ENCODE measurements at places on chromosomes 12 and 14.

- no peak for DNase-seq
Observed at GRCh38 chr14:69675877-69676416, 64.6 kb downstream of the SUSD6 start.

DNA sequence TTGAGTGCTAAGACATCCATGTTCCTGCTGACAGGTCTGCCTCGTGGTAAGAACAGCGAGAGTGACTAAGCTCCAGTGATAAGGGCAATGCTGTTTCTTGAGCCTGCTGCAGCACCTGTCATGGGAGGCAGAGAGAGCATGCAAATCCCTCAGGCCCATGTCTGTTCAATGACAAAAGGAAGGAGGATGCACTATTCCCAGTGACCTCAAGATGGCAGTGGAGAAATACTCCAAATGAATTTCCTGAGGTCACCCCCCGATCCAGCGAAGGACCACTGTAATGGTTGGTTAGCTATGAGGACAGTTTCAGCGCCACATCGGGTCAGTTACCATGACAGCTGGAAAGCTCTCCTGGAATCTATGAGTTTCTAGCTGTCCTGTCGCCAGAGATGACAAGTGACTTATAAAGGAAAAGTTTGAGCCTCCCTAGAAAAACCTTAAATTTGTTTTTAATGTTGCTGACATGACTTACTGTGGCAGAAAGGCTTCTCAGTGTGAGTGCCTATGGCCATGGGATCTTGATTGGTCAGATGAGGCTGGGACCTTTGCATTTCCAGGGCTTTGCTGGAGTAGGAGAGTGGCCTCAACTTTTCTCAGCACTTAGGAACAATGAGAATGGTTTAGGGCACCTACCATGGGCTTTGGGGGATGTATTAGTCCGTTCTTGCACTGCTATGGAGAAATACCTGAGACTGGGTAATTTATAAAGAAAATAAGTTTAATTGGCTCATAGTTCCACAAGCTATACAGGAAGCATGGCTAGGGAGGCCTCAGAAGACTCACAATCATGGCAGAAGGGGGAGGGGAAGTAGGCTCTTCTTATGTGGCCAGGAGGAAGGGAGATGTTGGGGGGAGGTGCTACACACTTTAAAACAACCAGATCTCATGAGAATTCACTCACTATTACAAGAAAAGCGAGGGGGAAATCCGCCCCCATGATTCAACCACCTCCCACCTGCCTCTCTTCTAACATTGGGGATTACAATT, 88.0 kb upstream of the TMEM260 start:
- peak; percentile 97 for DNase-seq

DNA sequence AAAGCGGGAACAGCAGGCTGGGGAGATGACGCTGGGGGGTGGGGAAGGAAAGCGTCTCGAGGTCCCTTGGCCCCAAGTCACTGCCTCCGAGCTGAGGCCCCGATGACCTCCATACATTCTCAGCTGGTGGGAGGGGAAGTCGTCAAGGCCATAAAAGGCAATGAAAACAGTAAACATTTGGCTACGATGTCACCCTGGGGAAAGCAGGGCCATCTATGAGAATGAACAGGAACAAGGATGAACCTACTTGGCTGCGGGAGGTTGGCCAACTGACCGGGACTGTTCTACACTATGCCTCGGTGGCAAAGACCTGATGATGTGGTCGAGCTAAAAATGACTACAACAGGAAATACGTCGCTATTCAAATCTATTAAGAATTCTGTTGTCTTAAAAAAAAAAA, 19.5 kb downstream of the PRKAB1 start:
- DNase-seq = no peak

GRCh38 chr14:42370056-42370455, 763.4 kb downstream of the LRFN5 start:
- DNase-seq = no peak

GRCh38 chr14:79551523-79551922, 659.8 kb downstream of the DIO2 start:
- peak; percentile 20 for DNase-seq

DNA sequence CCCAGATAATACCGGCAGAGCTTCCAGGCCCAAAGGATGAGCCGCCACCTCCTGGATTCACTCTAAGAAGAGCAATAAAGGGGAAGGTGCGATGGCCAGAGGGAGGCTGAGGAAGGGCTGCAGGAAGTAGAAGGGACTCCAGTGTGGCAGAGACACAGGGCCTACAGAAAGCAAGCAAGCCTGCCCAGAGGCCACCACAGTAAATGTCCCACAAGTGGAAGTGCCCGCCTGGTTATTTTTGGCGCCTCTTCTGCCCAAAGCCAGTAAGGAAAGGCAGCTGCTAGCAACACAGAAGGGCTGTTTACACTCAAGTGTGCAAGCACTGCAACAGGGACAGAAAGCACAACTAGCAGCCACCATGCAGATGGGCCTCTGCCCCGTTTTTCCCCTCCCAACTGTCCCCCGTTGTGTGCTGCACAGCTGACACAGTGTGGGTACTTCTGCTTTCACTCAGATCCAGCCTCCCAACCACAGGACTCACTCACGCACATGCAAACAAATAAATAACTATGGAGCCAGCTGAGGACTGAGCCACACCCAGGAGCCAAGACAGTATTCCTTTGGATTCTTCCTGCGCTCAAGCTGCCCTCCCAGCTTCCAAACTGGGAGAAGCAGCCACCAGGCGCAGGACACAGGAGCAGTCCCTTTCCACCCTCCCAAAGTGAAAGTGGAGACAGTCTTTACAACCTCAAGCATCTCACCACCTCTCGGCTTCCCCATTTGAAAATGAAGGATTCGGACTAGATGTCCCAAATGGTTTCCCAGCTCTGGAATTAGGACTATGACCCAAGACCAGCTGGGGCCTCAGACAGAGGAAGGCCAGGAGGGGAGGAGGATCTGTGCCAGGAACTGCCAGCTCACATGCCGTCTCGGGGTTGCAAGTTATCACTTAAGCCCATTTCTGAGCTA, 40.0 kb upstream of the PNMA1 start:
- DNase-seq = no peak

GRCh38 chr12:99131751-99132199, 486.7 kb downstream of the APAF1 start:
- peak; percentile 23 for DNase-seq

- peak; percentile 35 for DNase-seq
Observed at GRCh38 chr12:75816897-75817296, 214.7 kb downstream of the PHLDA1 start.

DNA sequence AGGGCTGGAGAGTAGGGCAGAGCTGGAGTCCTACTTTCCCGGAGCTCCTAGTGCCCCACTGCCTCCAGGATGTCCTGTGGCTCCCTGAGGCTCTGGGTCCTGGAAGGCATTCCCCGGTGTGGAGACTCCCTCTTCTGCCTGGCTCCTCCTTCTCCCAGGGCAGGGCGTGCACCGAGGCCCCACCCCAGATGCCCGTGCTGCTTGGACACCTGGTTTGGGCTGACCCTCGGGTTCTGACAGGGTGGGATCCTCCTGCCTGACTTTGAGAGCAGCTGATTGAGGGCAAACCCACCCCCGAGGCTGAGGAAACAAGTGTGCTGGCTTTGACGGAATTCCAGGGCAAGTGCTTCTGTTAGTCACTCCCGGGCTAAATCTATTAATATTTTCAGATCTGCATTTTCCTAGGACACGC, 15.4 kb downstream of the TEAD4 start:
- DNase-seq = no peak

GRCh38 chr12:111785651-111786050, 18.9 kb downstream of the ALDH2 start:
- DNase-seq = no peak

DNA sequence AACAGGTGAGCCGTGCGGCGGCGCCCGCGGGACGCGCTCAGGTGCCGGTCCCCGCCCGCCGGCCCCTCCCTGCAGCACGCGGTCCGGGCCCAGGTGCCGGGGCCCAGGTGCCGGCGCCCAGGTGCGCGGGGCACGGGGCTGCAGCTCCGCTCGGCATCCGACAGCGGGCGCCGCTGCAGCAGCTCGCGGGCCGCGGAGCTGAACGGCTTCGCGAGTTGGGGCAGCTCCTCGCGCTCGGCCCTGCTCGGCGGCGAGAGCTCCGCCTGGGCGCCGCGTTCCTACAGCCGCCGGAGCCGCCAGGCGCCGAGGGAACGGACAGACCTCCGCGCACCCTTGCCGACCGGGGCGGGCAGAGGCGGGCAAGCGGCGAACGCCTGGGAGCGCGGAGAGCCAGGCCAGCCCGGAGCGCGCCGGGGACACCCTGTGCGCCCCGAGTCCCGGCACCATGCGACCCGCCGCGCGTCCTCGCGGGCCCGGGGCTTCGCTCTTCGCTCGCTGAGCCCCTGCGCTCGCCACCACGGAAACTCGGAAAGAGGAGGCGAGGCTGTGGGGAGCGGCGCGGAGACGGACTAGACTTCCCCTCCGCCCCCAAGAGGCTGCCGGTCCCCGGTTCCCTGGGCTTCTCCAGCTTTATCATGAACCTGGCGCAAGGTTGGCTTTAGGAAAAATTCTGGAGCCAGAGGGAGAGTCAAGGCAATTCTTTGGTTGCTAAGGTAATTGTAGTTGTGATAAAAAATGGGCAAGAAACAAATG, at the start of gene RGS6:
Gene RGS6, plus strand, starts transcription at position 201 of the 753 bp plus-strand sequence.
- no peak for DNase-seq

DNA sequence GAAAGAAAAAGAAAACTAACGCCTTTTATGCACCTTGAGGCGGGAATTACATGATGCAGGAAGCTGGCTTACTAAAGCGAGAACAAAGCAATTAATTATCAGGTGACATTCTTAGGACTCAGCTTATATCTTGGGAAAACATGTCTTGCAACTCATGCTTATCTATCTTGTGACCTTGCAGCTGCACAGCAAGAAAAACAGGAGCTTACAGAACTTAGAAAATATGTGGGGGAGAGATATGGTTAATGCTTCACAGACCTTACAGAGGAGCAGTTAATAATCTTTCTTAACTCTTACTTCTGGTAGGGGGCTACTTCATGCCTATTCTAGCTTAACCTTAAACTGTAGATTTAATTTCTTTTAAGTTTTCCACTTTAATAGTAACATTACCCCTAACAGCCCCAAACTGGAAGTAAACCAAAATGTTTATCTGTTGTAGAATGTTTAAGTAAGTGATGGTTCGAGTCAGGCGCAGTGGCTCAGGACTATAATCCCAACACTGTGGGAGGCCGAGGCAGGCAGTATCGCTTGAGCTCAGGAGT, 13.2 kb upstream of the OR11G2 start:
- no peak for DNase-seq

DNA sequence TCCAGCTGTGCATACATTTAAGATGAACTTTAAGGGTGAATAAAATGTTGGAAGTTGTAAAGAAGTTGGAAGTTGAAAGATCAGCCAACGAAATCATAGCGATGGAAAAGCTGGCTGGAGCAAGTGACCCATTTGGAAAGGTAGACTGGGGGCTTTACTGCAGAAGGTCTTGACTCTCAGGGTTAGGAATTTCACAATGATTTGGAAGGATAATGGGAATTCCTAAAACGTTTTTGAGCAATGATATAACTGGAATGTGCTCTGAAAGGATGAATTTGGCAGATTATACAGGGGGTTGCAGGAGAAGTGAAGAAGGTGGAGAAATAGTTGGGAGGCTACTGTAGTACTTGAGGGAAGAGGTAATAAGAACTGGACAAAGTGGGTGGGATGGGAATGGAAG, 27.4 kb downstream of the EMP1 start:
- DNase-seq = no peak

- DNase-seq = no peak
Observed at GRCh38 chr14:53990978-53991377, 34.4 kb upstream of the BMP4 start.

DNA sequence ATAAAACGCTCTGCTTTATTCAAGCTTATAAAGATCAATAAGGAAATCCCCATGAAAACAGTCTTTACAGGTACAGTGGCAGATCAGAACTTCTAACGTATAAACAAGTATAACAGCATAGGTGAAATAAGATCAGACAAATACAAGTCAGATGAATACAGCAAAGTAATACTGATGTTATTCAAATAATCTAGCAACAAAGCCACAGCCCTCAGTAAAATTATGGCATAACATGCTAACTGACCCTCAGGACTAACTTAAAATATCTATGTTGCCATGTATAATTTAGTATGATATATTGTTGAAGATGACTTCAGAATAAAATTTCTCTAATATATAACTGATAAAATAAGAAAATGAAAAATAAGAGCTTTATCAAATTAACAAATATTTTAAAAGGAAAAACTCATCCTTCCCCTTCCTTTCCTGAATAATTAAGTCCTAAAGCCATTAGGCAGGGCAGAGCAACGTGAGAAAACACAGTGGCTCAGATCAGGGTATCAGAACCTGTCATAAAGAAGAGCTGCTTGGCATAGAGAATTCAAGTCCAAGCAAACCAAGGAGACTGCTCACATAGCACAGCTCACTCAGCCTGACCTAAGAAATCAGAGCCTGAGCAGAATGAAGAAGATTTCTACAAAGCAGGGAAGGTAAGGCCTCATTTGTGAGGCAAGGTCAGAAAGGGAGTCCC, 70.7 kb downstream of the PAWR start:
- DNase-seq = no peak

DNA sequence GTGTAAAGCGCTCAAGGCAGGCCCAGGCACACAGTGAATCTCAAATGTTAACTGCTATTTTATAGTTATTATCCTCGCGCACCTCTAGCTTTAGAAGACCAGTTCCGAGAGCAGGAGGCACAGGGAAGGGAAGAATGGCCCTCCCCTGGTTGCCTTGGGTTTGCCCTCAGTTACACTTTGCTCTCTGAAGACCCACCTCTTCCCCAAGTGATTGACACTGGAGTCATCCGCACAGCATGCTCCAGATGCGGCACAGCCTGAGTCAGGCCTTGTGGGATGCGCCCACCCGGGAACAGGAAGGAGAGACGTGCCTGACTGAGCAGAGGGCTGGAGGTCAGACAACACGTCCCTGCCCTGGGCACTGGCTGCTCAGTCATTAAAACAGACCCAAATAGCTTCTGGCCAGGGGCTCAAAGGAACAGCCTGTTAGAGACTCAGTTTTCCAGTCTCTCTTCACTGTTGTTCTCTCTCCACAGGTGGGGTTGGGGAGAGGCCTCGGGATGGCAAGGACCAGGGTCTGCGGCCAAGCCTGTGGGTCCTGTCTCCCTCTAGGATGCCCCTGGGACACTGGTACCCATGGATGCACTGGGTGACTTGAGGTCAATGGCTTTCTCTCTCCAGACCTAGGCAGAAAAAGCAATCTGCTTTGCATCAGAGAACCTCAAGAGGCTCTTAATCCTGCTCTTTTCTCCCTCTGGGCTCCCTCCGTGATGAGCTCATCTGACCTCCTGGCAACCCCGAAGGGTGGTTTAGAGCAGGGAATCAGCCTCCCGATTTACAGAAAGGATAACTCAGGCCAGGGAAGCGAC, 13.6 kb upstream of the MLXIP start:
- DNase-seq = peak; percentile 61

GRCh38 chr12:123369229-123369628, 4.6 kb upstream of the SBNO1 start:
- DNase-seq = no peak
